ENCODE measurements at places on chromosomes 3 and 15.

- DNase-seq: no peak
These were observed 88.2 kb upstream of the LMCD1 start for GRCh38 chr3:8413337-8413926.

GRCh38 chr3:190227064-190227463 lies 95.2 kb downstream of the CLDN1 start:
- no peak for DNase-seq

- no peak for DNase-seq
These were observed 88.4 kb upstream of the OXTR start for GRCh38 chr3:8857720-8858367.

GRCh38 chr3:167437428-167438139 lies 36.3 kb downstream of the SERPINI2 start:
- DNase-seq: no peak

GRCh38 chr3:153176197-153176596 lies 14.2 kb downstream of the RAP2B start:
- DNase-seq: no peak

DNA sequence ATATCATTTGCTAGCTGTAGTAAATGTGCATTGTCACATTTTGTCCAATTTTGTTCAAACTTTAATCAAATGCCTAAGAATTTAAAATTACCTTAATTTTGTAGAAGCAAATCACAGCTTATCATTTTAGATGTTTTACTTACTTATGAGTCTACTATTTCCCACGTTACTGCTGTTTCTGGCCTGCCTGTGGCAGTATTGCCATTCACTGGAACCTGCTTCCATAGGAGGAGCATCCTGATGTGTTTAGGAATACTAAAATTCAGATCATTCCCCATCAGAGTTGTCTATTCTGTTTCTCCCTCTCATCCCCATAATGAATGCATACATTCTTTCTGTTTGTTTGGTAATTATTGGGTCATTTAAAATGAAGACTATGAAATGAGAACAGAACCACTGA lies 119.5 kb upstream of the SNRPN start:
- DNase-seq: no peak

DNA sequence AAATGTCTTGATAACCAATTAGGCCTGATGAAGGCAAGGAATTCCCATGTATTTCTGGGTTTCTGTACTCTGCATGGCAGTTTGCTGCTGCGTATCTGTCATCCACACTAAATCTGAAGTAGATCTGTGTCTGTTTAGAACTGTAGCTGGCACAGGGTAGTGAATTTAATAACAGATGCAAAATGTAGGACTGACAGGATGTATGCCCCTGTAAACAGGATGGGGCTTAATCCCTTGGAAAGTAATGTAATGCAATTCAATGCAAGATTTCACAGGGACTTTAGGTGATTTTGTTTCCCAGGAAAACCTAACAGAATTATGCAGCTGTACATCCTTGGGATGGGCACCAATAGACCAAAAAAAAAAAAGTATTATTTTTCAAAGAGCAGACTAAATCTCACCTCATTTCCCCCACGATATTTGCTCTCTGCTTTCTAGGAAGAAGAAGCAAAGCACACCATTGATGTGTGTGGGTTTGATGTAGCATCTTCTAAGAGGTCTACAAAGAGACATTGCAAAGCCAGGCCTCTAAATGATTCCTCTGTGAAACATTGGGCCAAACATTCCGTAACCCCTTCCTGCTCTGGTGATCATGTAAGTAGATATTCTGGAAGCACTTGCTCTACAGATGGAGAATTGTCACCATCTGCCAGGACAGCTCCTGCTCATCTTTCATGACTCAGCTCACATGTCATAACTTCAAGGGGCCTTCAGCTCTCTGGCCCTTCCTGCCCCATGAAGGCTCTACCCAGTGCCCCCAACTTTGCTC lies 464.3 kb upstream of the RGMA start:
- DNase-seq: no peak

- no peak for DNase-seq
These were observed 59.5 kb upstream of the TNFSF10 start for GRCh38 chr3:172582712-172583111.

DNA sequence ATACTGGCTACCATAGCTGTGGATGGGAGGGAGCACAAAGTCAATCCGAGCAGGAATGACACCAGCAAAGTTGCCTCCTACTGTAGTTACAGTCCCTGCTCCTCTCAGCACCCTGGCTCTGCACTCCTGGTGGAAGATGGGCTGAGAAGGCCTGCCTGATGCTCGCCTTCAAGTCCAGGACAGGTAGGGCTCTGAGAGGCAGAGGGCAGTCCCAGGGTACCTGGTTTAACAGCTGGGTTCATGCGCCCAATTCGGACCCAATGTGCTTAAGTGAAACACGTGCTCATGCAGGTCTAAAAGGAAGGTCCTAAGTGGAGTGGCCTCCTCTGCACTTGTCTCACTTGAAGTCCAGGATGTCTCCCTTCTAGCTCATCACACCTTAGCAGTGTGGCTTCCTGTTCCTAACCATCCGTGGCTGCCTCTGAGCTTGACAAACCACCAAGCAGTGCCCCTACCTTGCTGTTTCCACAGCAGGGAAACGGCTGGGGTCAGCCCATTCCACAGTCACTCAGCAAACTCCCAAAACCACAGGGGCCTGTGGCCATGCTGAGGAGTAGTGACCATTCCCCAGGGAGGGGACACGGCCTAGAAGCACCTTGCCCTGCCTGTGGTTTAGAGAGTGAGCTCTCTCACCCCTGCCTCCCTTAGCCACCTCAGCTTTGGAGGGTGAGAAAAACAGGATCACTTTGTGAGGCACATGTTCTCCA lies 3.9 kb upstream of the MUSTN1 start:
- DNase-seq: no peak

- no peak for DNase-seq
These were observed 66.3 kb downstream of the RTP4 start for GRCh38 chr3:187434524-187434923.

GRCh38 chr3:128195802-128196201 lies 42.5 kb downstream of the EEFSEC start:
- DNase-seq: no peak
